ENCODE measurements at places on chromosomes 13 and 19. TPM values are rescaled to one million over a fixed set of nuclear protein-coding genes. Genes with fewer than 3 reads are reported as not detected.

Gene ZNF723
- polyA plus RNA-seq = not detected

Gene DMPK
- 395 TPM for polyA plus RNA-seq

Gene STOML3
- polyA plus RNA-seq = not detected

Gene LGALS4
- polyA plus RNA-seq = 0.45 TPM

Gene ACP7
- polyA plus RNA-seq = not detected

Gene CEACAM19
- 4.4 TPM for polyA plus RNA-seq

Gene KBTBD6
- polyA plus RNA-seq = 6.6 TPM

Gene ZBTB32
- polyA plus RNA-seq = not detected

DNA sequence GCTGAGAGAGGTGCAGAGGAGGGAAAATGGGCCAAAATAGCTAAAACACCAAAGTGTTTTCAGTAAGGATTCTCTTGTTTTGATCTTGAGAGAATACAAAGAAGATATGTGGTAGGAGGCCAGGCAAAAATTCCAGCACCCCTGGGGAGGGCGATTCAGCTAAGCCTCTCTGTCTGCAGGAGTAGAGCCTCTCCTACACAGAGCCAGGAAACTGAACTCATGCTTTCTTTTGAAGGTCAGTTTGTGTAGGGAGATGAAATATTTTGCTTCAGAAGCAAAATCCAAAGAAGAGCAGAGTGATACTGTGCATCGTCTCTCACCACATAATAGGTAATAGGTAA is 565.0 kb downstream of the FGF9 start:
- DNase-seq = no peak

DNA sequence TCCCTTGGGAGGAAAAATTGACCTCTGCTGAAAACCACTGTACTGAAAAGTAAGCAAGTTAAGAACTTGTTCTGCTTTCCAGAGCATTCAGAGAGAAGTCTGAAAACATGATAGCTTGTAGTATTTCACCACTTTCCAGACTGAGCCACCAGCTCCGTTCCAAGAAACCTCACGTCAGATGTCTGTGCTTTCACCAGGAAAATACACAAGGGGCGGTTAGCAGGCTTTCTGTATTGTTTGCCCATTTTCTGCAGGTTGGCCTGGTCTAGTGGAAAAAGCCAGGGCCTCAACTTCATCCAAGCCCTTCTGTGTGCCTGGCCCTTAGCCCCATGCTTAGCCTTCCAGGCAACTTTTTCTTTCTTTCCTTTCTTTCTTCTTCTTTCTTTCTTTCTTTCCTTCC is 36.4 kb downstream of the RXFP2 start:
- peak; percentile 65 for DNase-seq

GRCh38 chr19:16951529-16951928 is 62.7 kb downstream of the F2RL3 start:
- DNase-seq = no peak

- DNase-seq = no peak
Observed at GRCh38 chr19:48991011-48991609, 2.0 kb downstream of the GYS1 start.

GRCh38 chr19:8329996-8330395 is 8.7 kb downstream of the RPS28 start:
- DNase-seq = no peak

GRCh38 chr13:28550091-28550490 is 55.2 kb upstream of the FLT1 start:
- DNase-seq = no peak

- DNase-seq = no peak
Observed at GRCh38 chr13:96229356-96229755, 139.4 kb downstream of the HS6ST3 start.

GRCh38 chr19:39641773-39642172 is 13.9 kb upstream of the LGALS16 start:
- DNase-seq = no peak

- DNase-seq = no peak
Observed at GRCh38 chr13:26541041-26541440, 16.4 kb upstream of the WASF3 start.

DNA sequence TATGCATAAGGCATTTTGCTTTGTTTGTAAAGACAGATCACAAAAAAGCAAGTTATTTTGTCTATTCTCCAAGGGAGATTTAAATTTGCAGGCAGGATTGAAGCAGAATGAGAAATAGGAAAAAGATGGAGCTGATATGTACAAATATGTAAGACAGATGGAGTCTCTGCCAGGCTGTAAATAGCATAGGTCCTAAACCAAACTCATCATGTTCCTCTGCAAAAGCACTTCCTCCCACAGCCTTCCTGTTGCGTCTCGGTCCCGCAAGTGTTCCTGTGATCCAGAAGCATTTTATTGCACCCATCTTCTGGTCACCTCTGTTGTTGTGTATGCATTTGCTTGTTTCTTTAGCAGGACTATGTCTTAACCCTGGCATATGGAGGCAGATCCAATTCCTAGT is 95.7 kb upstream of the CLDN10 start:
- DNase-seq = no peak

GRCh38 chr13:71597150-71597549 is 269.9 kb downstream of the DACH1 start:
- no peak for DNase-seq

- DNase-seq = no peak
Observed at GRCh38 chr19:5795382-5795919, 4.5 kb upstream of the DUS3L start.

DNA sequence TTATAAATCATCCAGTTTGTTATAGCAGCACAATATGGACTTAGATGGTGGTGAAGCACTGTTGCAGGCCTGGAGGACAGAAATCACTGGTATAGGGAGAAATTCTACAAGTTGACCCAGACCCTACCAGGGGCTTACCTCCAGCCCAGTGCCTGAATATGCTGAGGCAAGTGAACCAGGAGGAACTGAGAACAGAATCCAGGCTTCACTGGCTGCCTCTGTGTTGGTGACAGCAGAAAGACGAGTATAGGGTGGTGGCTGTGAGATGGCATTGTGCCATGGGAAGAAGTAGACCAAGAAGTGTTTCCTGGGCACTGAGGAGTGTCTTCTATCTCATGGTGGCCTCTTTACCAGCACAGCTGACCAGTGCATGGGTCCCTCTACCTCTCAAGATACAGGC is 15.9 kb upstream of the EID2 start:
- no peak for DNase-seq

GRCh38 chr19:47239610-47240296 is 8.8 kb upstream of the BBC3 start:
- DNase-seq = peak; percentile 56

DNA sequence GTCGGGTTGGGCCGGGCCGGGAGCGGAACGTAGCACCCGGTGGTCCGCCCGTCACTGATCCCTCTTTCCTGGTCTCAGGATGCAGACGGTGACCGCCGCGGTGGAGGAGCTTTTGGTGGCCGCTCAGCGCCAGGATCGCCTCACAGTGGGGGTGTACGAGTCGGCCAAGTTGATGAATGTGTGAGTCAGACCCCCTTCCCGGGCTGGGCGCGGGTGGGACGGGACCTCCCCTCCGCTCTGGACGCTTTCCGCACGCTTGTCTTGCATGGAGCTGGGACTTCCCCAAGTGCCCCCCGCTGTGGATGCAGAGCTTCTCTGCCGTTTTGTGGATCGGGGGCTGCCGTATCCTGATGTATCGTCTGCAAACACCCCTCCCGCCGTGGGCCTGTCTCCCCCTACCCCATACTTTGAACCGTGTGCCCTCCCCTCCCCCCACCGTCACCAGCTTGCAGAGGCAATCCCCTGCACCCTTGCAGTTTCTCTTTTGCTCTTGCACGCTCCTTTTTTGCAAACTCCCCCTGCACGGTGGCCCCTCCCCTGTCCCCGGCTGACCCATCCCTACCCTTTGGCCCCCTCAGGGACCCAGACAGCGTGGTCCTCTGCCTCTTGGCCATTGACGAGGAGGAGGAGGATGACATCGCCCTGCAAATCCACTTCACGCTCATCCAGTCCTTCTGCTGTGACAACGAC is 669 bp downstream of the GADD45B start:
- peak; percentile 69 for DNase-seq

DNA sequence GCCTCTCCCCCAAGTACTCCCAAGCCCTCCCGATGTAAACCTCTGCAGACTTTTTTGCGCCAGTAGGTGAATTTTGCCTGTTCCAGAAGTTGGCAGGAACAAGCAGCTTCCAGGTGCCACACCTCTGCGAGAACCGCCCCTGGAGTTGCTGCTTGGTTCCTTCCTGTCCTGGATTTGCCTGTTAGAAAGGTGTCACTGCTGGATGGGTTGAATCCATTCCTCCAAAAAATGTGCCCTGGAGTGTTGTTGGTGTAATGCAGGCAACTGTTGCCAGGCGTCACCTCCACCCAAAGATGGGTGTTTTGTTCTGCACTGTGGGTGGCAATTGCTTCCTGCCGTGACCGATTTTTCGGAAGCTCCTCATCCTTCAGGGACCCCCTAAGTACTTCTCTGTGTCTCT is 5.7 kb downstream of the PGPEP1 start:
- no peak for DNase-seq

- no peak for DNase-seq
Observed at GRCh38 chr13:100559886-100560285, 28.7 kb downstream of the GGACT start.

GRCh38 chr13:21123956-21124355 is 52.4 kb downstream of the SKA3 start:
- no peak for DNase-seq

- no peak for DNase-seq
Observed at GRCh38 chr13:20719783-20720182, 16.3 kb downstream of the IL17D start.

DNA sequence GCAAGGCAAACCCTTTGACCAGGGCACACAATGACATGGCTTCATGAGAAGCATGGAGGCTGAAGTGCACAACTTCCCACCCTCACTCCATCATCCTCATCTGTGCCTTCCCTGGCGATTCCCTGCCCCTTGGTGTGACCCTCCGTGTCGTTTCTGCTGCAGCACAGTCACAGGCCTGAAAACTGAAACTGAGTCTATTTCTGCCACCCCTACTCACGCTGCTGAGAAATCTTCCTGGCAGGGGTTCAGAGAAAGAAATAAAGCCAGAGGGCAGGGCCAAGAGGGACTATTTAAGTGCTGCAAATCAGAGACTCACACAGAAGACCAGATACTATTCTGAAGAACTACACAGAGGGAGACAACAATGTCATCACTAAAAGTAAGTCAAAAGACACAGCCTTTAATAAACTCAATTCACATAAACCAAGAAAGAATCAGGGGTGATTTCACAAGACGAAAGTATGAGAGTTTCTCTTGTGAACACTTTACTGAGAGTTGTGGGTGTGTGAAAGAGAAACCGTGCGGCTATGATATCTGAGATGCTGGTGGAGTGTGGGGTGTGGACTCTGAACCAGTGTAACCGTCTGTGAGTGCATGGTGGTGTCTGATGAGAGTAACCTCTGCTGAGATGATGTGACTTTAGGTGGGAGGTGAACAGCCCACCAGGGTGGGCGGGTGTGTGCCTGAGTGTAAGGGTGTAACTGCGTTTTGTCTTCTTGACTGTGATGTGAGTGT is 23.5 kb downstream of the LGALS16 start:
- no peak for DNase-seq

DNA sequence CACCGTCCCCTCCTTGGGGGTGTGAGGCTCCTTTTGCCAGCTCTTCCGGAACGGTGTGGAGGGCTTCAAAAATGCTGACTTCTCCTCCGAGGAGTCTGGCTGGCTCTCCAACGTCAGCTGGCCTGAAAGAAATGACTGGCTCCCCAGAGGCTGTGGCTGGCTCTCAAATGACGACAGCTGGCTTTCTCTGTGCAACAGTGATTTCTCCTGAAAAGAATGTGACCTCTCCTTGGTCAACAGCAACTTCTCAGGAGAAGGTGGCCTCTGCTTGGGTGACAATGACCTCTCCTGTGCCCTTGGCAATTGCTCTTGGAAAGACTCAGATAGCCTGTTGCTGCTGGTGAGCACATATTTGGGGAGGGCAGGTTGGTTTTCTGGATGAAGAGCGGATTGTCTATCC is 29.2 kb downstream of the ONECUT3 start:
- no peak for DNase-seq

DNA sequence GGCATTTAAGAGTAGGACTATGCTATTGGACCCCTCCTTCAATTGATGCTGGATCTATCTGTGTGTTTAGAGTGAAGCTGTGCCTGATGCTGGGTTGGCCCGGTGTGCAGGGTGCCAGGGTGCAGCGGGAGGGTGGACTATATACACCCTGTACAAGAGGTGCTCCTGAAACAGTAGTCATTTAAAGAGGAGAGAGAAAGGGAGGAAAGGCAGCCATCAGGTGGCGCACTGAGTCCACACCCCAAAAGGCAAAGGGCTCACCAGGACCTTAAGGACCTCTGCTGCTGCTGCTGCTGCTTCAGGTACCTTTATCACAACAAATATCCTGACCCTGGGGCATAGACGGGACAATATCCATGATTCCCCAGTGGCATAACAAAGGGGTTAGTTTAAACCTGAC is 39.4 kb downstream of the ZNF136 start:
- DNase-seq = peak; percentile 65

DNA sequence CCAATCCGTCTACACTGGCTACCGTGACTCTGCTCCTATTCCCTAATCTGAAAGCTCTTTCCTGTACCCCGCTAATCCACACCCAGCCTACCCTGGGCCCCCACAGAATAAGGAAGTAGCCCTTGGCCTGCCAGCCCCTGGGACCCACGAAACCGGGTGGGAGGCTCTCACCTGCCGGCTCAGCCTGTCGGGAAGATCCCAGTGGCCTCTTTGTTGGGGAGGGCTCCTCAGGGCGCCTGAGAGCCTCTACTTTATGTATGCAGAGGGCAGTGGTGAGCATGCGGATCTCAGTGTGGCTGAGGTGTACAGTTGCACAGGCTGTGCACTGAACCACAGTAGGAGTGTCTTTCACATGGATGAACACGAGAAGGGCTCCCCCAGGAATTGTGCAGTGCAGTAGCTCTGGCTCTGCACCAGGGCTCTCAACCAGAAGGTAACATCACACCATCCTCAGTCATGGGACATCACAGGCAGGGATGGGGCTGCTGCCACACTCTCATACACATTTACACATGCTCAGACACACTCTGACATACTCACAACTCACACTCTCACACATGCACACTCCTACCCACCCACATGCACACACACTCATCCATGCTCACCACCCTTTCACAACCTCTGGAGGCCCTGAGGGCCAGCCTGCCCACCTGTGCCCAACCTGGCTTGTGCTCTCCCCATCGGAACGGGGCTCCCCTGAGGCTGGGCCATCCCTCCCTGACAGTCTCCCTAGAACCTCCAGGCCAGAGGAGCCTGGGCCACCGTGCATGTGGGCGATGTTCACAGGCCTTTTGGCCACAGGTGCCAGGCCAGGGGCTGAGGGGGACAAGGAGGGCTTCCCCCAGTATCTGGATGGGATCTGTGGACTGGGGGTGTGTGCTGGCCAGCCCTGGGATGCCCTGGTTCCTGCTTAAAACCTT is 135.0 kb downstream of the URI1 start:
- no peak for DNase-seq

DNA sequence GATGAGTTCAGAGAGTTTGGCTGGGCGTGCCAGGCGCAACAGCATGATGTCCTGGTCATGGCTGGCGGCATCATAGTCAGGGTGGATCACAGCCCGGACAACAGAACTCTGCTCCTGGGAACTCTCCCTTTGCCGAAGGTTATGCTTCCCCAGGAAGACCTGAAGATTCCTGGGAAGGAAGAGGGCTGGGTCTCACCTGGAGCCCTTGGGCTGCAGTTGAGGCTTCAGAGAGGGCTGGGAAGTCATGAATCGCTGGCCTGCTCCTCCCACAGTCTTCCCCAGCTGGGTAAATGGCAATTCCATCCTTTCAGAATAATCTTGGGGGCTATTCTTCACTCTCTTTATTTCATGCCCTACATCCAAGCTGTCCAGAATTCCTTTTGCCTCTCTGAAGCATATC is 6.0 kb downstream of the KLK6 start:
- no peak for DNase-seq

GRCh38 chr19:40610396-40611064 is 9.4 kb downstream of the LTBP4 start:
- peak; percentile 83 for DNase-seq

Measured in right cardiac atrium (tissue), 5 donors.